ENCODE measurements at places on chromosomes 7 and 10.

DNA sequence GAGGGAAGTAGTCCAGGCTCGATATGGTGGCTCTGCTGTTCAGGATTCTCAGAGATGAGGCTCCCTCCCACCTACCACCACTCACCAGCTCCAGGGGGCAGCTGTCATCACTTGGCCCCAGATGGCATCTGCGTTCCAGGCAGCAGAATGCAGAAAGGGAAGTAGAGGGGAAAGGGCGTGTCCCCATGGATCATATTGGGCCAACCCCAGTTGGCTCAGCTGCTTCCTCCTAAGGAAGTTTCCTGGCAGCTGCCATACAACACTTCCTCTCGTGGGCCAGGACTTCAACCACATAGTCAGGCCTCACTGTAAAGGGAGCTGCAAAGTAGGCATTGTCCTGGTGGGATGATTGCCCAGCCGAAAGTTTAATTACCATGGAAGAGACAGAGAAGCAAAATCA, 1.6 kb upstream of the TEX36 start:
- H3K27ac ChIP-seq: no peak overlapping the region
- peaks cover 6% of the 10 kb centered on the region for H3K4me1 ChIP-seq
- no peak overlapping the region for H3K4me3 ChIP-seq
- H3K27me3 ChIP-seq: no peaks in the 10 kb centered on the region
- no peak for DNase-seq

GRCh38 chr10:86333826-86334487, 32.6 kb downstream of the GRID1 start:
- no peaks in the 10 kb centered on the region for H3K27me3 ChIP-seq
- no peak overlapping the region for H3K27ac ChIP-seq
- H3K4me3 ChIP-seq: no peak overlapping the region
- H3K36me3 ChIP-seq: no peaks in the 10 kb centered on the region
- H3K4me1 ChIP-seq: no peaks in the 10 kb centered on the region
- DNase-seq: no peak

- no peak overlapping the region for H3K27ac ChIP-seq
- no peak overlapping the region for H3K4me3 ChIP-seq
- no peaks in the 10 kb centered on the region for H3K27me3 ChIP-seq
- H3K4me1 ChIP-seq: no peaks in the 10 kb centered on the region
- no peak for DNase-seq
- H3K36me3 ChIP-seq: no peaks in the 10 kb centered on the region
Observed at GRCh38 chr10:1548146-1548545, 189.2 kb downstream of the ADARB2 start.

- H3K4me1 ChIP-seq: peaks cover 9% of the 10 kb centered on the region
- H3K27ac ChIP-seq: no peak overlapping the region
- DNase-seq: no peak
- peaks cover 3% of the 10 kb centered on the region for H3K36me3 ChIP-seq
- H3K27me3 ChIP-seq: no peaks in the 10 kb centered on the region
- no peak overlapping the region for H3K4me3 ChIP-seq
Observed at GRCh38 chr10:131198843-131199242, 112.7 kb downstream of the TCERG1L start.

DNA sequence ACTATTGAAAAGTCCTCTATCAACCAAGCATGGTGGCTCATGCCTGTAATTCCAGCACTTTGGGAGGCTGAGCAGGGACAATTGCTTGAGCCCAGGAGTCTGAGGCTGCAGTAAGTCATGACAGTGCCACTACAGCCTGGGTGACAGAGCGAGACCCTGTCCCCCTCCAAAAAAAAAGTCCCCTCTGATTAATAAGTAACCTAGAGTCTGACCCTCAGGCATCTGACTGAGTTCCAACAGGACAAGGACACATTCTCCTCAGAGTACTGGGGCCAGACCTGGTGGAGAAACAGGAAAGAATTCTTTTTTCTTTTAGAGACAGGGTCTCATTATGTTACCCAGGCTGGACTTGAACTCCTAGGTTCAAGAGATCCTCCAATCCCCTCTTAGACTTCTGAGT, 10.0 kb downstream of the MORN4 start:
- no peak for DNase-seq
- peaks cover 6% of the 10 kb centered on the region for H3K36me3 ChIP-seq
- no peak overlapping the region for H3K27ac ChIP-seq
- H3K27me3 ChIP-seq: no peaks in the 10 kb centered on the region
- H3K4me3 ChIP-seq: no peak overlapping the region

- no peak for DNase-seq
- H3K27me3 ChIP-seq: no peaks in the 10 kb centered on the region
- no peaks in the 10 kb centered on the region for H3K4me1 ChIP-seq
Observed at GRCh38 chr10:119112056-119112455, 8.1 kb downstream of the DENND10 start.

- no peak for DNase-seq
- H3K27ac ChIP-seq: no peak overlapping the region
- no peaks in the 10 kb centered on the region for H3K36me3 ChIP-seq
- H3K4me1 ChIP-seq: peaks cover 5% of the 10 kb centered on the region
- no peak overlapping the region for H3K4me3 ChIP-seq
- H3K27me3 ChIP-seq: no peaks in the 10 kb centered on the region
Observed at GRCh38 chr10:70253878-70254765, 20.9 kb upstream of the PPA1 start.

- H3K4me1 ChIP-seq: no peaks in the 10 kb centered on the region
- H3K27me3 ChIP-seq: no peaks in the 10 kb centered on the region
- no peaks in the 10 kb centered on the region for H3K36me3 ChIP-seq
- H3K27ac ChIP-seq: no peak overlapping the region
Observed at GRCh38 chr7:43044511-43044910, 67.9 kb upstream of the HECW1 start.

DNA sequence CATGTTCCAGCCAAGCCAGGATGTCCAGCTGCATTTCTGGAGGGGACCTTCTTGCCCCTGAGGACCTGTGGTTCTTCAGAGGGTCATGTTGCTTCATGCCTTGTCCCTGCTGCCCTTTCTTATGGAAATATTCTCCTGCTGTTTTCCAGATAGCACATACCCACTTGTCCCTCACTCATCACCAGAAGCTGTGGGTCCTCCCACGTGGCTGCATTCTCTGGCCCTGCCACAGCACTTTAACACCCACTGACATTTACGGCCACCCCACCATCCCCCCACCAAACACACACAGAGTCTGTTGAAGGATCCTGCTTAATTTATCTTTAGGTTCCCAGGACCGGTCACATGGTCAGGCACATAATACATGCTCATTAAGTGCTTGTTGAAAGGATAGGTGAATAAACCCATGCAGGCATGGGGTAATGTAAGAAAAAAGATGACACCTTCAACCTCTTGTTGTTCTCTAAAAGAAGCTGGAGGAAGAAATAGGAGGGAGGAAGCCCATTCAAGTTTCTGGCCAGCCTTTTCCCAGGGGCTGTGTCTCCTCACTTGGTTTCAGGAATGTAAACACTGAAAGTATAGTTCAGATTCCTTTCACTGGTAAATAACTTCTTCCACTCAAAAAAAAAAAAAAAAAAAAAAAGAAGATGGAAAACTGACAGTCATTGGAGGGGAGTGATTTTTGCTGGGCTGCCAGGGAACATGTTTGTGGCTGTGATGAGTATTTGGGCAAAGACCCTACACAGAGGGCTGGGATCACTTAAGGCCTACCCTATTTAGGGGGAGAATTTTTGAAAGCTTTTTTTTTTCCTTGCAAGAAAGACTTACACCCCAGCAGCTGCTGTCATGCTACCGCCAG, 19.8 kb upstream of the BMPER start:
- no peak overlapping the region for H3K27ac ChIP-seq
- H3K36me3 ChIP-seq: no peaks in the 10 kb centered on the region
- no peak overlapping the region for H3K4me3 ChIP-seq
- no peaks in the 10 kb centered on the region for H3K4me1 ChIP-seq
- no peak for DNase-seq
- H3K27me3 ChIP-seq: no peaks in the 10 kb centered on the region

DNA sequence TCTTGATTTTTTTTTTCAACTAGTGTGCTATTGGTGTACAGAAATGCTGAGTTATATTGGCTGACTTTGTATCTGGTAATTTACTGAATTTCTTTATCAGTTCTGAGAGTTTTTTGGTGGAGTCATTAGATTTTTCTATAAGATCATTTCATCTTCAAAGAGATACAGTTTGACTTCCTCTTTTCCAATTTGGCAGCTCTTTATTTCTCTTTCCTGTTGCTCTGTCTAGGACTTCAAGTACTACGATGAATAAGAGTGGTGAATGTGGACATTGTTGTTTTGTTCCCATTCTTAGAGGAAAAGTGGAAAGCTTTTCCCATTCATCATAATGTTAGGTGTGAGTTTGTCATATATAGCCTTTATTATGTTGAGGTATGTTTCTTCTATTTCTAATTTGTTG, 50.2 kb downstream of the LOXL4 start:
- H3K27ac ChIP-seq: no peak overlapping the region
- no peaks in the 10 kb centered on the region for H3K27me3 ChIP-seq
- DNase-seq: no peak
- H3K36me3 ChIP-seq: peaks cover 5% of the 10 kb centered on the region

DNA sequence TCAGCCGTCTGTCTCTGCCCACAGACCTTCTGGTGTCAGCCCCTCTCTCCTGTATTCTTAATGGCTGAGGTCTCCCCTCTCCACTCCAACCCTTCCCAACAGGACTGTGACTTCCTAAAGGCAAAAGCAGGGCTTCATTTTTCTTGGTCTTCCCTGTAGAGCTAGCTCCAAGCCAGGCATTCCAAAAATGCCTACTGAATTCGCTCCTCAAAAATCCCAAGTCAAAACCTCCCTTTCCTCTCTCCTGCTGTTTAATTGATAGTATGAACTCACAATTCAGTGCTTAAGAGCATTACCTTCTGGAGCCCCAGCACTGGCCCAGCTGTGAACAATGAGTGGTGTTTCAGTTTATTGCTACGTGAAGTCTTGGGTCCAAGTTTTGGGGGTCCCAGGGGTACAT, 628.4 kb downstream of the PARD3 start:
- peaks cover 33% of the 10 kb centered on the region for H3K4me1 ChIP-seq
- peak overlapping the region; percentile 41 for H3K27ac ChIP-seq
- H3K27me3 ChIP-seq: no peaks in the 10 kb centered on the region
- no peak for DNase-seq
- no peaks in the 10 kb centered on the region for H3K36me3 ChIP-seq

DNA sequence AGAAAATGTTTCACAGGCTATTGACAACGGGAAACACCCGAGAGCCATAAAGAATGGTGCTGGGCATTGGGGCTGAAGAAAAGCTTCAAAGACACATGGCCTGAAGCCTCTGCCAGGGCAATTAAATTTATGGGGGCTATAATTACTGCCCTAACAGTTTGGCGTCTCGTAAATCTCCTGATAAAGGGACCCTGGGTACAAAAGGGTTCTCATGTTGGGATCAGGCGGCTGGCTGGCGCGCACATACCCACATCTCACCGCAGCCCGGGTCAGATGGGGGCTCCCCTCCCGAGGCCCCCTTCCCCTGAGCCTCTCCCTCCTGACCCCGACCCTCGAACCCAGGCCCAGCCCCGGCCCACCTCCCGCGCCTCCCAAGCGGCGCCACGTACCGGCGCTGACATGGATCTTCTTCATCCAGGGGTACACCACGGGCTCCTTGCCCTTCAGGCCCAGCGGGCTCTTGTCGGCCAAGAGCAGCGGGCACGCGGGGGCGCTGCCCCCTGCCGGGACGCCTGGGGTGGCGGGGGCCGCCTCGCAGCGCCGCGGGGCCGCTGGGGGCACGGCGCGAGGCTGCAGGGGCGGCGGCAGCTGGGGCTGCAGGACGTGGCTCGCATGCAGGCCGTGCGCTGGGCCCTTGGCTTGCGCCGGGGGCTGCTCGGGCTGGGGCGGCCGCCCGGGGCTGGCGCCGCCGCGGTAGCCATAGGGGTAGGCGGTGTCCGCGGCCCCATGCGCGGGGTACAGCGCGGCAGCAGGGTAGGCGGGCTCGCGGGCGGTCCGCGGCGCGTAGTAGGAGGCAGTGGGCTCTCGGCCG, 623 bp downstream of the HOXA4 start:
- peaks cover 100% of the 10 kb centered on the region for H3K27me3 ChIP-seq
- H3K4me3 ChIP-seq: no peak overlapping the region
- no peaks in the 10 kb centered on the region for H3K36me3 ChIP-seq

GRCh38 chr7:1758028-1758858, 88.2 kb downstream of the ELFN1 start:
- H3K27me3 ChIP-seq: no peaks in the 10 kb centered on the region
- DNase-seq: peak; percentile 17
- no peaks in the 10 kb centered on the region for H3K36me3 ChIP-seq
- H3K4me3 ChIP-seq: no peak overlapping the region

GRCh38 chr10:101538446-101538845, 49.6 kb downstream of the POLL start:
- H3K27me3 ChIP-seq: no peaks in the 10 kb centered on the region
- H3K27ac ChIP-seq: no peak overlapping the region
- H3K4me3 ChIP-seq: no peak overlapping the region
- peaks cover 4% of the 10 kb centered on the region for H3K4me1 ChIP-seq
- no peak for DNase-seq

GRCh38 chr7:41420421-41420820, 282.5 kb downstream of the INHBA start:
- no peak overlapping the region for H3K4me3 ChIP-seq
- no peaks in the 10 kb centered on the region for H3K4me1 ChIP-seq
- H3K27me3 ChIP-seq: no peaks in the 10 kb centered on the region
- no peak for DNase-seq
- no peaks in the 10 kb centered on the region for H3K36me3 ChIP-seq

DNA sequence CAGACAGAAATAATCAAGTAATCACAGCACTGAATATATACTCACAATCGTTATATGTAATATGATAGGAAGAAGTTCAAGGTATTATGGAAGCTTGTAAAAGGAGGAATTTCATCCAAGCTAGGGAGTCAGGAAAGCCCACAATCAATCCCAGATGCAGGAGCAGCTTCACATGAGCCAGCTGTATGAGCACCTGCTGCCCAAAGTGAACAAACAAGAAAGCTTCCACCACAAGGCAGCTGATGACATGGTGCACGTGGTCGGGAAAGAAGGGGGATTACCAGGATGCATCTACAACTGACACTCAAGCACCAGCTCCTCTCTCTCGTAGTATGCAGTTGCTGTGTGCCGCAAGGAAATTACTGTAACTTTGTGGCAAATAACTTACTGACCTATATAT, 225.2 kb downstream of the XPNPEP1 start:
- no peaks in the 10 kb centered on the region for H3K27me3 ChIP-seq
- DNase-seq: no peak
- H3K36me3 ChIP-seq: no peaks in the 10 kb centered on the region
- no peak overlapping the region for H3K4me3 ChIP-seq

DNA sequence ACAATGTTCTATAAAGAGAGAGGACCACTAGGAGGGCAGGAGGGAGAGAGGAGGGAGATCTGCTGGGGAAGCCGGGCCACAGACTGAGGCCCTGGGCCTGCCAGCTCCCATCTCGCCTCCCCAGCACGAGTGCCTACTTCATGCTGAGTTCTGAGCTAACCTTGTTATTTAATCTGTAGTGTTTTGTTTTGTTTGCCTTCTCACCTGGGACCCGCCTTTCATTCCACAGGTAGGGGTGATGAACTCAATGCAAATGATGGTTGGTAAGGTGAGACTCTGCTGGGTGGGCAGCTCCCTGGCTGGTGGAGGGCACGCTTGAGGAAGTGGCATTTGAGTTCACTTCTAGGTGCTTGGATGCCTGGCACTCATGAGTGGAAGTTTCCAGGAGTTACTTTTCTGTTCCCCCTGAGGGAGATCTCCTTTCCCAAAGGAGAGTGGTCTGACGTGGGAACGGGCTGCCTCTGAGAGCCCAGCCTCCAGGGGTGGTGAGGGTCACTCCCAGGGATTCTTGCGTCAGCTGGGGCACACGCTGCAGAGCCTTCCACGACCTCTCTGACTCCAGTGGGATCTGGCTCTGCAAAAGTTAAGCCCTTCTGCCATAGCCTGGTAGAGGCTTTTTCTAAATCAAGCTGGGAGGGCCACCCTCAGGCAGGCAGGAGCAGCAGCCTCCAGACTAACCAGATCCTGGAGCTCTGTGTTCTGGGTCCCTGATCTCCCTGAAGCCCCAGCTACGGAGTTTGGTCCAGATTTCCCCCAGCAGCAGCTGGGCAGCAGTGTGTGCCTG, 22.4 kb downstream of the UBTD1 start:
- DNase-seq: no peak
- H3K27ac ChIP-seq: no peak overlapping the region
- H3K4me3 ChIP-seq: no peak overlapping the region
- peaks cover 19% of the 10 kb centered on the region for H3K4me1 ChIP-seq

All from neuronal stem cell (in vitro differentiated cells).